ENCODE measurements at places on chromosomes 6 and 20.

- DNase-seq, result no peak
Measured at GRCh38 chr20:49380337-49380780, 102.1 kb downstream of the KCNB1 start.

GRCh38 chr20:63525185-63525584 lies 4.6 kb downstream of the PPDPF start:
- no peak for DNase-seq

GRCh38 chr6:156336733-156337132 lies 440.4 kb upstream of the ARID1B start:
- no peak for DNase-seq

- DNase-seq, result no peak
Measured at GRCh38 chr6:3533981-3534380, 77.1 kb upstream of the SLC22A23 start.

DNA sequence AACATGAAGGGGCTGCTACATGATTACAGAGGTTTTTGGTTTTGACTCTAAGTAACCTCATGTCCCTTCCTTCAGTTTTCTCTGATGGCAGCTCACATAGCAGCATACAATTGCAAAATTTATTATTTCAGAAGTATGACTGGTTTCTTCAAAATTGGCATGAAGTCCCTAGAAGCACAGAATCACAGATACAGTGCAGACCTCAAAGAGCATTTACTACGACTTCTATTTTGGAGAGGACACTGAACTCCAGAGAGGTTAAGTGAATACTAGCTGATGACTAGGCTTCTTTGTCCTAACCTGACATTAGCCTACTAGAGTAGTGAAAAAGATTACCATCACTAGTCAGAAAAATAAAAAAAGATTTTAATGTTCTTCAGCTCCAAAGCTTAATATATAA lies 664.3 kb downstream of the RFPL4B start:
- no peak for DNase-seq

- no peak for DNase-seq
Measured at GRCh38 chr20:41524980-41525613, 93.1 kb downstream of the CHD6 start.

DNA sequence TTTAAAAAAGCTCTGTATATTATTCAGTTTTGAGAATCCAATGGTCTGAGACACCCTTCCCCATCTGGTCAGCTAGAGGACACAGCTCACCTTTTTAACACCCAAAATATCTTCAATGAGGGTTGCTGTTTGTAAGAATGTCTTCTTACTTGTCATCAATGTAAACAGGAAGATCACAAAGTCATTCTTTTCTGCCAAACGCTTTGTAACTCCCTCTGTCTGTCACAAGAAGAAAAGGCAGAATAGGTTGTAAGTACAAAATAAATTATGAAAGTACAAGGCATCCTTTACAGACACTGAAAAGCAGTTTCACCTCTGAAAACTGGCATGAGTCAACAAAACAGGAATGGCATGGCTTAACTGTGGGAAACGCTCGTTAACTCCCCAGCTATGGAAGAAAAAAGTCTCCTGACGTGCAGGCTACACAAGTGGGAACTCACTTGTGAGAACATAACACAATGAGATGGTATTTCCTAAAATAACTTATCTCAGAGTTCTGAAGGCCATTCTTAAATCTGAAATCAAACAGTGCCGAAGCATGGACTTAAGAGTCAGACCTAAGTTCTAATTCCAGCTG lies 42.7 kb downstream of the TRPC4AP start:
- DNase-seq, result no peak

GRCh38 chr6:26295691-26296555 lies 69.1 kb upstream of the BTN3A2 start:
- DNase-seq, result no peak

GRCh38 chr6:118198746-118199145 lies 291.7 kb downstream of the SLC35F1 start:
- DNase-seq, result no peak

Data from NCI-H1694 (cell line).